Smooth muscle cell of the umbilical artery (primary cell): ENCODE measurements at places on chromosomes 6 and 20. TPM values are rescaled to one million over a fixed set of nuclear protein-coding genes. Genes with fewer than 3 reads are reported as not detected.

Gene DDRGK1
- 26.4 and 30.3 TPM in 2 replicates for total RNA-seq

Gene CLPSL1
- total RNA-seq: not detected in 2 replicates

Gene TRIM31
- not detected in 2 replicates for total RNA-seq

Gene PACRG
- not detected in 2 replicates for total RNA-seq

Gene DDO
- total RNA-seq: under 0.01 and 0.23 TPM in 2 replicates

Gene GSTA3
- not detected in 2 replicates for total RNA-seq

Gene SAPCD1
- total RNA-seq: 1.2 TPM in 2 replicates

Gene BPI
- total RNA-seq: not detected in 2 replicates

Gene KCNK17
- total RNA-seq: not detected in 2 replicates

Gene OR2H2
- not detected in 2 replicates for total RNA-seq

Gene HSPA12B
- under 0.01 TPM in 1 of 2 replicates, not detected in the other for total RNA-seq

Gene SNAI1
- 0.30 and 0.69 TPM in 2 replicates for total RNA-seq

Gene TINAG
- total RNA-seq: not detected in 2 replicates

Gene KIAA1586
- 17.4 and 19.9 TPM in 2 replicates for total RNA-seq

Gene AGPAT4
- total RNA-seq: 6.4 and 19.3 TPM in 2 replicates

Gene EDN3
- total RNA-seq: not detected in 2 replicates

Gene PLN
- total RNA-seq: 0.83 and 0.89 TPM in 2 replicates

Gene SLC22A1
- 0.89 and 1.4 TPM in 2 replicates for total RNA-seq

Gene PNLDC1
- total RNA-seq: 0.28 TPM in 1 of 2 replicates, not detected in the other

Gene SPEF1
- total RNA-seq: not detected in 2 replicates

Gene SEMG2
- total RNA-seq: not detected in 2 replicates

Gene NRN1
- 0.30 and 1.6 TPM in 2 replicates for total RNA-seq

Gene TOMM34
- 12.5 and 42.6 TPM in 2 replicates for total RNA-seq

Gene TFAP2C
- not detected in 2 replicates for total RNA-seq

Gene SYNDIG1
- total RNA-seq: 5.6 and 5.9 TPM in 2 replicates

Gene BMP5
- total RNA-seq: not detected in 2 replicates

Gene CCN6
- not detected in 2 replicates for total RNA-seq

Gene CDH4
- total RNA-seq: 1.8 and 4.1 TPM in 2 replicates

Gene FBXO5
- total RNA-seq: 2.4 and 10.6 TPM in 2 replicates
